NCI-H510A (cell line): ENCODE measurements at places on chromosomes 12 and 14.

DNA sequence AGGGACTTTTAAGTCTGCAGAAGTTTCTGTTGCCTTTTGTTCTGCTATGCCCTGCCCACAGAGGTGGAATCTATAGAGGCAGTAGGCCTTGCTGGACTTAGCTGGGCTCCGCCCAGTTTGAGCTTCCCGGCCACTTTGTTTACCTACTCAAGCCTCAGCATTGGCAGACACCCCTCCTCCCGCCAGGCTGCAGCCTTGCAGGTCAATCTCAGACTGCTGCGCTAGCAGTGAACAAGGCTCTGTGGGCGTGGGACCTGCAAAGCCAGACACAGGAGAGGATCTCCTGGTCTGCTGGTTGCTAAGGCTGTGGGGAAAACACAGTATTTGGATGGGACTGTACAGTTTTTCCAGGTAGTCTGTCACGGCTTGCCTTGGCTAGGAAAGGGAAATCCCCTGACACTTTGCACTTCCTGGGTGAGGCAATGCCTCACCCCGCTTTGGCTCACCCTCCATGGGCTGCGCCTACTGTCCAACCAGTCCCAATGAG, 43.7 kb downstream of the CCDC59 start:
- no peak for DNase-seq

- no peak for DNase-seq
Measured at GRCh38 chr14:67491741-67492507, 3.4 kb upstream of the TMEM229B start.

- DNase-seq = no peak
Measured at GRCh38 chr12:25988505-25988904, 30.0 kb downstream of the RASSF8 start.

- no peak for DNase-seq
Measured at GRCh38 chr14:70018230-70018629, 139.0 kb downstream of the SMOC1 start.

DNA sequence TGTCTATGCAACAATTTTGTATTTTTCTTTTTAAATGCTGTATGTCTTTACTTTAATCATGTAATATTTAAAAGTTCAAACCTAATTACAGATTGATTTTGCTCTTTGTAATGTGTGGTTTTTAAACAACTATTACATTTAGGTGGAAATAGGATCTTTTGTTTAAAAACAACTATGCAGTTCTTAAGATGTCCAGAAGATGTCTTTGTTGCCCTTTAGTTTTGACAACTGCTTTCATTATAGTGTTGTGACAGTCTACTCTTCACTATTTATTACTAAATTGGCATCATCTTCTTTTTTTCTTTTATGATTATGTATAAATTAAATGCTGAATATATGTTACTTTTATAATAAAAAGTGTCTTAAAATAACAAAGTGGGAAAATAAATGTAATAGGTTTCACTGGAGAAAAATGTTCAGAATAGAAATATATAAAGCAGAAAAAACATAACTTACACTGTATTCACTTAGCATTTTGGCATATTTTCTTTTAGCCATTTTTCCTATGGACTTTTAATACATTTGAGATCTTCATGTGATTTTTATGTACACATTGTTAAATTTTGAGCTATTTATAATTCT, 27.1 kb upstream of the PCNX4 start:
- DNase-seq = no peak

GRCh38 chr14:102074415-102074964, 12.4 kb downstream of the HSP90AA1 start:
- DNase-seq = no peak

GRCh38 chr14:92026548-92027190, 13.2 kb downstream of the TRIP11 start:
- no peak for DNase-seq
